ENCODE measurements at places on chromosomes 2 and 18.
A peak's percentile ranks its signal among the peaks of the same experiment; 100 is the strongest.

DNA sequence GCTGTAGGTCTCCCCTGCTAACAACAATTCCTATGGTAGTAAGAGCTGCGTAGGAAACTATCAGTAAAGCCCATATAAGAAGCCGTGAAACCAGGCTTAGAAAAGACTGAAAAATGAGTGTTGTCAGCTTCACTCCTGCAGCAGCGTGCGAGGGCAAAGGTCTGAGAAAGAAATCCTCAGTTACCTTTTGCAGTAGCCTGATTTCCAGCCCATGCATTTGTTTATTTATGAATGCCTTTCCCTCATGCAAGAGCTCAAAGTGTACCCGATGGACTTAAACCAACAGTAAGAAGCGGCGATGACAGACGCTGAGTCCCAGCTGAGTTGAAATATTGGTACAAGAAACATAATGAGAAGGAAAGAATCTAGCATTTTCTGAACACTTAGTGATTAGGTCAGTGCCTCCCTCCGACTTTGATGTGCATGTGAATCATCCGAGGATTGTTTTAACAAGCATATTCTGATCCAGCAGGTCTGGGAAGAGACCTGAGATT is 15.0 kb upstream of the POLI start:
- DNase-seq = no peak

DNA sequence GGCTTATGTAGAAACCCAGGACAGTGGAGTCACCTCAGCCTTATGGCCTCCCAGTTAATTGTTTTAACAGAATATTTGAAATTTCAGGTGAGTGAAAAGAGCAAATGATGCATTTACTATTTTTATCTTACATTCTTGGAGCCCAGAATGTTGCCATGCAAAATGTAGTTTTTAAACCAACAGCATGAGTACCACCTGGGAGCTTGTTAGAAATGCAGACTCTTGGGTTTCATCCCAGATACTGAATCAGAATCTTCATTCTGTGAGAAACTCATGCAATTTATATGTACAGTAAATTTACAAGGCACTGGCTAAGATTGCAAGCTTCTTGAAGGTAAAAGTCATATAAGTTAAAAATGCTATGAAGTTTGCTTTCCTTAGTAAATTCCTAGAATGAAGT is 654.5 kb upstream of the CDH2 start:
- no peak for DNase-seq

- DNase-seq = no peak
Observed at GRCh38 chr2:43349904-43350303, 123.5 kb upstream of the ZFP36L2 start.

DNA sequence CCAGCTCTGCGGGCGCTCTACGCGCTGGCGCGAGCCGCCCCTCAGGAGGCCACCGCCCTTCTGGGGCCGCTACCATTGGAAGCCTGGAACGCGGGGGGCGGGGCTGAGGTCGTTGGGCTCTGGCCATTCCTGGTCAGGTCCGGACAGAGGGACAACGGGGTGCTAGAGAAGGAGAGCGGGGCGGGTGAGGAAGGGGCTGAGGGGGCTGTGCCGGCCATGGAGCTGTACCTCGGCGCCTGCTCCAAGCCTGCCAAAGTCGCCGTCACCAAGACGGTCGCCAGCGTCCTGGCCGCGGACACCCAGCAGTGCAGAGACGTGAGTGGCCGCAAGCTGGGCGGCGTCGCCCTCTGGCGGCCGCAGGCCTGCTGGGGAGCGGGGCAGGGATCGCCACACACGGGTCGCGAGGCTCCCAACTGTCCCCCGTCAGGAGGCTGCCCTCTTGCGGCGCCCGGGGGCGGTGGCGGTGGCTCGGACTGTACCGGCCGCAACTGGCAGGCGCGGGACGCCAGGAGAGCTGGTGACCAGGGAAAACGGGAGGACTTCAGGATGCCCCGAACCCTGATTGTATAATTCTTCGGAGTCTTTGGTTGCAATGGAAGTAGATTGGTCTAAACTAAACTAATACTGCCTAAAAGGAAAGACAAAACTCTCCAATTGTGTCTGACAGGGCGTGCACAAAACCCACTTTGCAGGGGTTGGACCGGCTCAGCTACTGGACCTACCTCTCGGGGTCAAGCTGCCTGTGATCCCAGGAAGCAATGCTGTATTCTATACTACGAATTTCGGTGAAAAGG is at the start of gene FSIP2:
TSS of gene FSIP2 (plus strand) at position 126 of the 794 bp plus-strand sequence. CDS start at position 217, 91 bp downstream.
- DNase-seq = peak; percentile 3

- DNase-seq = no peak
Observed at GRCh38 chr2:105671156-105671555, 73.6 kb upstream of the NCK2 start.

DNA sequence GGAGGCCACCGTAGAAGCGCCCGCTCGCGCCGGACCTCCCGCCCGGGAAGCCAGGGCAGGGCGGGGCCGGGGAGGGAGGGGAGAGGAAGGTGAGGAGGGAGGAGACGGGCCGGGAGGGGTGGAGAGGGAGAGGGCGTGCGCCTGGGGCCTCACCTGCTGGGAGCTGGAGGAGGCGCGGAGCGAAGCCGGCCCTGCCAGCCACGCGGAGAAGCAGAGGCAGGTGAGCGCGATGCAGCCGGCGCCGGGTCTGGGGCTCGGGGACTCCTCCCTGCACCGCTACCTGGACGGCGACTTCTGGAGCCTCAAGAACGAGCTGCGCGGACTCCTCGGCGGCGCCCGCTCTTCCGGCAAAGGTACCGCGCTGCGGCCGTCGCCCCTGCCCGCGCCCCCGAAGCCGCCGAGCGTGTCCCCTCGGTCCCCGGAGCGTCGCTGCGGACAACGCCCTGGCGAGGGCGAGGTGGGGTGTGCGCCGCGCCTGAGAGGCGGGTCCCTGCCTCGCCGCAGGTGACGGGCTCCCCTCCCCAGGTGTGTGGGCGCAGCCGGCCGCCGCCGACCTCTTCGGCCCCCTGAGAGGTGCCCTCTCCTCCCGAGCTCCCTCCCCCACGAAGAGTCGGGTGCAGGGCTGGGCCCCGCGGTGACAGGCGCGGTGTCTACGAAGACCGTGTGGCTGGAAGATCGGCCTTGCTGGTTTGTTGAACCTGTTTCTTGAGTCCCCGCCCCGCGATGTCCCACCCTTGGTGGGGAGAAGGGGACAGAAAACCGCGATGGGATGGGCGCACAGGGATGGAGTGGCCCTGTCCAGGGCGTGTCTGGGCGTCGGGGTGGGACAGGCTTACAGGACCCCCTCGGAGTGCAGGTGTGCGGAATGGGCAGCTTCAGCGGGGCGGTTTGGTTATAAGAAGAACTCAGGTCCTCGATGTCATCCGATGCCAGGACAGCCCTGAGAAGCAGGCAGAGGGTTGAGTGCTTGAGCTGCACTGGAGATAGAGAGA is at the start of gene ACOXL:
TSS of gene ACOXL (plus strand) at position 152 of the 992 bp plus-strand sequence. CDS start 35,817 bp downstream, outside the sequence.
- DNase-seq = peak; percentile 16

- DNase-seq = no peak
Observed at GRCh38 chr2:7557376-7557775, 640.2 kb downstream of the RNF144A start.

DNA sequence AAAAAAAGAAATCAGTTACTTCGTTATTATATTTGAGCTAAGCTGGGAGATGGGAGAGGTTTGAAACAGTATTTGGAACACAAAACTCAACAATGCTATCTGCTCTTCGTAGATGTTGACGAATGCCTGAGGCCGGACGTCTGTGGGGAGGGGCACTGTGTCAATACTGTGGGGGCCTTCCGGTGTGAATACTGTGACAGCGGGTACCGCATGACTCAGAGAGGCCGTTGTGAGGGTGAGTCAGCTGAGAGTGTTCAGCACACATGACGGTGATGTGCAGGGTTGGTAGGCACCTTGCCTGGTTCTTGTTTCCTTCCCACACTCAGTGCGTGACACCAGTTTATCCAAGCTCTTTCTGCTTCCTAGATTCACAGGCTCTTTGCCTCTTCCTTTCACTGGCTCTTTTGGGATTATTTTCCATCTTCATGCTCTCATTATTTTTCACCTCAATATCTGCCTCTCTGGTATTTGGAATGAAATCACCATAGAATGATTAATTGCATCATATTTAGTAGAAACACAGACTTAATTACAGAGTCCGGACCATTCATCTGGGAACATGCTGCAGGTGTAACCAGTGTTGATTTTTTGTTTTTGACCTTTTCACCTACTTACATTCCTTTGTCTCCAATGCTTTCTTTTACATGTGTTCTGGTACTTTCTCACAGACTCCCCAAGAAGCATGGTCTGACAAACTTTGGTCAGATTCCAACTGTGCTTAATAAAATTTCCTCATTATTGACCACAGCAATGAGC is 200.6 kb upstream of the RASGRP3 start:
- peak; percentile 50 for DNase-seq

DNA sequence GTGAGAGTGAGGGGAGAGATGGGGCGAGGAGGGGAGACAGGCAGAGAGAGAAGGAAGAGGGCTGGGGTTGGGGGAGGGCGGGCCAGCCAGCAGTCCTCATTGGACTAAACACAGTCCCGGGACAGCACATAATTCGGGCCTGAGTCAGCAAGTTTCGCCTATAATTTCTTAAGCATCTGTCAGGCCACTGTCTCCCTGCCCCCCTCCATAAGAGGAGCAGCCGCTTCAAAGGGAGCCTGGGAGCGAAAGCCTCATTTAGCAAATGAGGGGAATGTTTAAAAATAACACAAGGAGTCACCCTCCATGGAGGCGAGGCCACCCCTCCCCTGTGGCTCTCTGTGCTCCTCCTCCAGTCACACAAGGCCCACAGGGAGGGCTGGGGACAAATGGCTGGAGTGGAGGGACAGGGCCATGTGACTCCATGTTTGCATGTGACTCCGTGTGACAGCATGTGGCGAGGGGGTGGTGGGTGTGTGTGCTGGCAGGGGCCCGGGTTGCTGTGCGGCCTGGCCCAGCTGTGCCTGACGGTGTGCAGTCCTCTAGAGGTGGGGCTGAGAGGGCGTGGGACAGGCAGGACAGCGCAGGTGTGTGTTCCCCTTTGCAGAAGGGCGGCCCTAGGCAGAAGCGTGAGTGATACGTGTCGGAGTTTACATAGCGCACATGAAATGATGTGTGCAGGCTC is 162.4 kb downstream of the CELF4 start:
- no peak for DNase-seq

GRCh38 chr2:111126581-111126980 is 5.9 kb downstream of the BCL2L11 start:
- no peak for DNase-seq

- peak; percentile 6 for DNase-seq
Observed at GRCh38 chr2:45964223-45964841, 312.9 kb downstream of the PRKCE start.

DNA sequence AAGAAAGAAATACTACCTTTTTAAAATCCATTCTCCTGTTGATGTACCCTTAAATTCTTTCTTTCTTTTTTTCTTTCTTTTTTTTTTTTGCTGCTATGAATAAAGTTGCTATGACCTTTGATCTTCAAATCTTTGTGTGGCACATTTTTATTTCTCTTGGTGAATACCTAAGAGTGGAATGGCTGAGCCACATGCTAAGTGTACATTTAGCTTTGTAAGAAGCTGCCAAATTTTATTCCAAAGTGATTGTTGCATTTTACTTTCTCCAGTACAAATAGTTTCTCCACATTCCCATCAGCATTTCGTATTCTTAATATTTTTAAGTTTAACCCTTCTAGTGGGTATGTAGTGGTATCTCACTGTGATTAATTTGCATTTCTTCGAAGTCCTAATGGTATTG is 88.8 kb upstream of the RAB27B start:
- DNase-seq = no peak

DNA sequence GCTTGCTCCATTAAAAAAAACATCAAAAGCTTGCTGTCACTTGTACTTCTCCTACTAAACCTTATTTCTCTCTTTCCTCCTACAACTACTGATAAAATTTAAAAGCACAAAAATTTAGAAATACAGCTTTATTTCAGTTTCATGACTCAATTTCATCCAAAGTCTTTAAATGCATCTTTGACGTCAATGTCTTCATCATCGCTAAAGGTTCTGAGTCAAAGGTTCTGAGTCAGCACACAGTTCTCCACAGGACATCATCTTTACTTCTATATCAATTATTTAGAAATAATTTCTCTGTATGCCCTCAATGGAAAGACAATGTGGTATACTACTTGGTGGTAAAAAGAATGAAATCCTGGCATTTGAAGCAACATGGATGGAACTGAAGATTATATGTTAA is 163.9 kb upstream of the DNMT3A start:
- no peak for DNase-seq

GRCh38 chr2:66724241-66724640 is 289.3 kb downstream of the MEIS1 start:
- DNase-seq = no peak

GRCh38 chr2:20925265-20925889 is 102.5 kb upstream of the LDAH start:
- DNase-seq = no peak

- no peak for DNase-seq
Observed at GRCh38 chr2:71949537-71949798, 198.2 kb downstream of the CYP26B1 start.

DNA sequence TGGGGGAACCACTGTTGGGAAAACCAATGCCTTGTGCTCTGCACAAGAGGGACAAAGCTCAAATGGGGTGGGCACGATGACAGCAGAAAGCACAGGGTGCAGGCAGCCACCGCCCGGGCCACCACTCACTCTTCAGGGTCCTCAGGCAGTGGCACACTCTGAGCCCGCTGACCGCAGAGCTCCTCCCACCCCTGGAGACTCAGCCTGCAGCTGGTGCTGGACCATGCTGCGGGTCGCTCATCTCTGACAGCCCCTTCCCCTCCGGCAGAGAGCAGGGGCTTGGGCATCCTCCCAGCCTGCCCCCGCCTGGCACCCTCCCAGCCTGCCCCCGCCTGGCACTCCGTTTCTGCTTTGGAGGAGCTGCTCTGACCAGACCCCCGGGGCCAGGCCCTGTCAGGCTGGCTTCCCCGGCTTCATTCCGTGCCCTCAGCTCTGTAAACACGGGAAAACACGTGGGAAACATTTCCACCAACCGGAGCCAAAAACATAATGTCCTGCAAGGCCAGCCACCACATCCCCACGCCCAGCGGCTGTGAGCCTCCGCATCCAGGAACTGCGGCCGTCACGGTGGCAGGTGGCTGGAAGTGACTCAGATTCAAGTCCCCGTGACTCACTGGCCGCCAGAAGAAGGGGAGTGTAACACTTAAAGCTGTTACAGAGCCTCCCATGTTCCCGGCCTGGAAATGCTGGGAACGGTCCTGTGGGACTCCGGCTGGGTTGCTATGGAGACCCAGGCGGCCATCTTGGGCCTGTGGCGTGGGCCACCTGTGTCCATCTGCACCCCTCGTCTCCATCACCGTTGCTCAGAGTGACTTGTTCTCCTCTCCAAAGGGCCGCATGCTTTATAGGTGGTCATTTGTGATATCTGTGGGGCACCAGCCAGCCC is 6.8 kb upstream of the SNED1 start:
- no peak for DNase-seq

- no peak for DNase-seq
Observed at GRCh38 chr2:62727259-62727867, 21.9 kb downstream of the EHBP1 start.

- DNase-seq = no peak
Observed at GRCh38 chr18:6626457-6626856, 103.1 kb upstream of the ARHGAP28 start.
